Umbilical cord (tissue), 2 donors: ENCODE measurements at places on chromosomes 13 and 19.

DNA sequence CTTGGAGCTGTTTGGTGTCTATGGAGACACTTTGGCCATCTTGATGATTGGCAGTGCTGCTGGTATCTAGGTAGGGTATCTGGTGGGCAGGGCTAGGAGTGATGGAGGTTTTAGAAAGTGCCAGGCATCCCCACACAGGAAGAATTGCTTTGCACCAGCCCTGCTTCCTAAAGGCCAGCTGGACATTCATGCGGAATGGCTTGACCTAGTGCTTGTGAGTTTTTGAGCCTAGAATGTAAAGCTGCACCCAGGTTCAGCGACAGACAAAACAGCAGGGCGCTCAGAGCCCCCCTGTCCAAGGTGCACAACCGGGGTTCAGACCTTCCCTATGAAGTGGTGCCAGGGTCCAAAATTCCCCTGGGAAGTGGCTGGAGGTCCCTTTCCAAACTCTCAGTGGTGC is 93.1 kb downstream of the ING1 start:
- DNase-seq: no peak

GRCh38 chr13:42022796-42023493 is 25.5 kb upstream of the DGKH start:
- no peak for DNase-seq

- no peak for DNase-seq
Measured at GRCh38 chr19:7382694-7383093, 34.0 kb downstream of the ARHGEF18 start.

GRCh38 chr19:54421521-54421920 is 6.3 kb downstream of the TTYH1 start:
- DNase-seq: no peak

GRCh38 chr19:33231511-33231910 is 5.9 kb upstream of the SLC7A10 start:
- DNase-seq: no peak

DNA sequence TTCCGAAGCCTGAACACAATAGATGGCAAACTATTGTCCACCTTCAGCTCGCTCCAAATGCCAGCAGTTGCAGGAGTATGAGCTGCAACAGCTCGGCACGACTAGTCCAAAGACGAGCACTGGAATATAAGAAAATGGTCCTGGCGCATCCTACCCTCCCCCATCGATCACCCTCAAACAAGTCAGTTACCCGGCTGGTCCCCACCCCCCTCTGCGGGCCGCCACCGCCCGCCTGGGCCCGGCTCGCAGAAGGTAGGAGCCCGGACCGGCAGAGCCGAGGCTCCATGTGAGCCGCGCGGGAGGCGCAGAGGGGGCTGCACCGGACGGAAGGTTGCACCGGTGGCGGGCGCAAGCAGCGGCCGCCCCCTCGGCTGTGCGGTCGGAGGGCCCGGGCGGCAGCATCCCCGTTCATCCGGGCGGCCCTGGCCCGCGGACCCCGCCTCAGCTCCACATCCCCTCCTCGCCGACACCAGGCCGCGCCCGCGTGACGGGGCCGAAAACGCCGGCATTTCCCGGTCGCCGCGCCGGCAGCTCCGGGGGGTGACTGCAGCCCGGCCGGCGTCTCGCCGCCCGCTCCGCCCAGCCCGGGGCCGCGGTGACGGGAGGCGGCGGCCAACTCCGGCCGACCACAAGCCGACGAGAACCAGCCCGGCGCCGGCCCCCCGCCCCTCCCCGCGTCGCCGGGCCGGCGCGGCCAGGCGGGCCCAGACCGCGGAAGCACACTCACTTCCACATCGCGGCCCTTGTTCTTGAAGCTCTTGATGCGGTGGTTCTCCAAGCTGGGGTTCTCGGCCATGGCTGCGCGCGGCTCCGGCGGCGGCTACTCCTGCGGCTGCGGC is 552 bp downstream of the KPNA3 start:
- DNase-seq: peak; percentile 43

DNA sequence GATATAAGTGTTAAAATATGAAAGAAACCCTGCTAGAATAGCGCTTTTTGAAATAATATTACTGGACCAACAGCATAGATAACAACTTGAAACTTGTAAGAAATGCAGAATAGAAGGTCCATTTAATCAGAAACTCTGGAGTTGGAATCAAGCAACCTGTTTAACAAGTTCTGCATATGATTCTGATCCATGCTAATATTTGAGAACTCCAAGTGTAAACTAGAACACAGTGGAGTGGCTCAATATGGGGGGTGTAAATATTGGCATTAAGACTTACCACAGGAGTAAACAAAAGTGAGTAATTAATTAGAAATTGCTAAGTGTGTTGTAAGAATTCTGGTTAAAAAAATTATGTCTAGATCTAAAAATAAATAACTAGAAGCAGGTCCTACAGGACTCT is 151.2 kb downstream of the SLITRK1 start:
- DNase-seq: no peak

- DNase-seq: no peak
Measured at GRCh38 chr19:5078666-5079065, 109.8 kb downstream of the KDM4B start.

GRCh38 chr13:39210961-39211534 is 172.8 kb downstream of the NHLRC3 start:
- DNase-seq: no peak

- DNase-seq: peak; percentile 81
Measured at GRCh38 chr19:40529093-40529954, 47.3 kb upstream of the SHKBP1 start.

- no peak for DNase-seq
Measured at GRCh38 chr13:98478189-98479129, 98.4 kb downstream of the STK24 start.
